ENCODE measurements at places on chromosomes 7 and 10.

GRCh38 chr10:3783682-3784432, 1.2 kb downstream of the KLF6 start:
- no peak for DNase-seq

DNA sequence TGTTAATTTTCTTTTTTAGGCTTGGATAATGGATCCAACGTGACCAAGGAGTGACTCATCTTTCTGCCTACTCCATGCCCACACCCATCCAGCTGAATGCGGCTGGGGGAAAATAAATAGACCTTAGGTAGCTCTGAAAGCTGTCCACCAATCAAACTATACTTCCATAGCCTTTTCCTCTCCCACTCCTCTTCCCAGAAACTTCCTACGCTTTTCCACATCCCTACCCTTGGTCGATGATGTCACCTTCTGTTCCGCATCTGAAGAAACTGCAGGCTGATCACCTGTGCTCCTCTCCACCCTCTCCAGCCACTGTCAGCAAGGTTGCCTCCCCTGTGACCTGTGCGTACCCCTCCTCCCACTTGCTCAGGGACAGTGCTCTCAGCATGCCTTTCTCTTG, 359.8 kb upstream of the KLF6 start:
- DNase-seq = no peak

GRCh38 chr10:71905164-71905563, 54.1 kb upstream of the PSAP start:
- DNase-seq = no peak

DNA sequence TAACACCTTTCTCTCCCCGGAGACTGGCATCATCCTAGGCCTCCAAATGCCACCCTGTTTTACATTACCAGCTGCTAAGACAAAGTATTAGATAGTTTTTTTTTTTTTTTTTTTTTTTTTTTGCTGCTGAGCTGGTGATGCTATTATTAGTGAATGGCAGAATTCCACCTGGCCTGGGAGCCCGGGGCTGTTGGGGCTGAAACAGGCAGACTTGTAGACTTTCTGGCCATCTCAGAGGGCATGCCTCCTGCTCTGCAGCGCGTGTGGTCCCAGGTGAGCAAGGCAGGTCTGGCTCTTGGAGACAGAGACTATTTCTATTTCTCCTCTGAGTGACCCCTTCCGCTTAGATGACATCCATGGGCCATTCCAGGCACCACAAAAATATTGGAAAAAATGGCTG, 104.2 kb downstream of the EMX2 start:
- no peak for DNase-seq

GRCh38 chr7:37541810-37542443, 93.3 kb upstream of the ELMO1 start:
- no peak for DNase-seq

DNA sequence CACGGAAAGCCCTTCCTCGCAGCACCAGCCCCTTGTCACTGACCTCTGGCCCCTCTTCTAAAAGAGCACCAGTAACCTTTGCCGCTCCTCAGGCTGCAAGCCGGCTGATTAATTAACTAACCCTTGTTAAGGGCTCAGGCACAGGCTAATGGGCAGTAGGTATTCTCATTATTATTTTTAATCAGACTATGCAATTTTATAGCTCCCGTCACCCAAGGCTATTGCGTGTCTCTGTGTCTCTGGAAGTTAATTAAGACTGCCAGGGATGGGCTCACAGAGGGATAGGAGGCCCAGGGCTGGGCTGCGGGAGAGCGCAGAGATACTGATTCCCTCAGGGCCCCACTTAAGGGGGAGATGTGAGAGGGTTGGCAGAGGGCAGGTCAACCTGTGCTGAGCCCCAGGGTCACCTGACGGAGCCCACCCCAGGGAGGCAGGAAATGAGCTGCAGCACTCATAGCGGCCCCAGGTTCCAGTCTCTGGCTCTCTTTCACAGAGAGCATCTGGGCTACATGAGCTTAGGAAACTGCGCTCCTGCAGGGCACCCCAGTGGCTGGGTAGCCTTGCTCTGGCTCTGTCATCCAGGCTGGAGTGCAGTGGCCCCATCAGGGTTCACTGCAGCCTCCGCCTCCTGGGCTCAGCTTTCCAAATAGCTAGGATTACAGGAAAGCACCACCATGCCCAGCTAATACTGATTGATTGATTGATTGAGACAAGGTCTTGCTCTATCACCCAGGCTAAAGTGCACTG, 92.2 kb upstream of the LRRC4 start:
- DNase-seq = no peak

DNA sequence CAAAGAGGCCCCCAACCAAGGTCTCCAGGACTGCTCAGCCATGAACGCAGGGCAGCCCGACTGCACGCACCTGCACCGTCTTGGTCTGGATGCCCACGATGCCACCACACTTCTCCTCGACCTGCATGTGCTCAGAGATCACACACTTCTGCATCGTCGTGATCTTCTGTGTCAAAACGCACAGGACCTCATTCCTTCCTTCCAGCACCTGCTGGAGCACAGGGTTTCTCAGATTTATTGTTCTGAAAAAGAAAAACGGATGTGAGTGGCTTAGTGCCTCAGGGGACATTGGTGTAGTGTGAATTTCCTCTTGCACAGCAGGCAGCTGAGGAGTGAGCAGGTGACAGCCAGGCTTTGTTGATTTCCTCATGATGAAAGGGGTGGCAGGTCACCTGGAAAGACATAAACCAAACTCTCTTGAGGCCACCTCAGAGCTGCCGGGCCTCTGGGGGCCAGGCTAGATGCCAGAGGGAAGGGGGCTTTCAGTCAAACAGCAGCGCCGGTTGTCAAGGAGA, 38.2 kb downstream of the GSDME start:
- no peak for DNase-seq

DNA sequence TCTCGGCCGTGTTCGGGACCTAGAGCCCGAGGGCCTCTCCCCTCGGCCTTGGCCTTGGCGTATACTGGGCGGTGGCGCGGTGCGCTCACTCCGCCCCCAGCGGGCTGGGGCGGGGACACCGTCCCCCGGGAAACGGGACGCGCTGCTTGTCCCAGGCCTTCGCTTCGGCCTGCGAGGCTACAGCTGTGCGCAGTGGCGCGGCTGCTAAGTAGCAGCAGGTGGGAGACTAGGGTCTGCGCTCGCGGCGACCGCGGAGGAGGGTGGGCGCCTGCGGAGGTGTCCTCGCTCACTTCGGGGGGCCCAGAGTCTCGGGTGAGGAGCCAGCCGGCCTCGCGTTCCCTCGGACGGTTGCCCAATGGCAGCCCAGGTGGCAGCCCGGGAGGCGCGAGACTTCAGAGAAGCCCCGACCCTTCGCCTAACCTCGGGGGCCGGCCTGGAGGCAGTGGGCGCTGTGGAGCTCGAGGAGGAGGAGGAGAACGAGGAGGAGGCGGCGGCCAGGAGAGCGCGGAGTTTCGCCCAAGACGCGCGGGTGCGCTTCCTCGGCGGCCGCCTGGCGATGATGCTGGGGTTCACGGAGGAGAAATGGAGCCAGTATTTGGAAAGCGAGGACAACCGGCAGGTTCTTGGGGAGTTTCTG, at the start of gene DNAH11:
Gene DNAH11 (plus strand): TSS at position 149 of the 637 bp plus-strand sequence. CDS start 207 bp downstream, at position 356.
- no peak for DNase-seq

- DNase-seq = no peak
Observed at GRCh38 chr10:70348228-70348850, 34.1 kb downstream of the LRRC20 start.

GRCh38 chr7:157432541-157432956, 95.7 kb downstream of the DNAJB6 start:
- no peak for DNase-seq

- DNase-seq = no peak
Observed at GRCh38 chr10:28891058-28891713, 213.9 kb downstream of the BAMBI start.

DNA sequence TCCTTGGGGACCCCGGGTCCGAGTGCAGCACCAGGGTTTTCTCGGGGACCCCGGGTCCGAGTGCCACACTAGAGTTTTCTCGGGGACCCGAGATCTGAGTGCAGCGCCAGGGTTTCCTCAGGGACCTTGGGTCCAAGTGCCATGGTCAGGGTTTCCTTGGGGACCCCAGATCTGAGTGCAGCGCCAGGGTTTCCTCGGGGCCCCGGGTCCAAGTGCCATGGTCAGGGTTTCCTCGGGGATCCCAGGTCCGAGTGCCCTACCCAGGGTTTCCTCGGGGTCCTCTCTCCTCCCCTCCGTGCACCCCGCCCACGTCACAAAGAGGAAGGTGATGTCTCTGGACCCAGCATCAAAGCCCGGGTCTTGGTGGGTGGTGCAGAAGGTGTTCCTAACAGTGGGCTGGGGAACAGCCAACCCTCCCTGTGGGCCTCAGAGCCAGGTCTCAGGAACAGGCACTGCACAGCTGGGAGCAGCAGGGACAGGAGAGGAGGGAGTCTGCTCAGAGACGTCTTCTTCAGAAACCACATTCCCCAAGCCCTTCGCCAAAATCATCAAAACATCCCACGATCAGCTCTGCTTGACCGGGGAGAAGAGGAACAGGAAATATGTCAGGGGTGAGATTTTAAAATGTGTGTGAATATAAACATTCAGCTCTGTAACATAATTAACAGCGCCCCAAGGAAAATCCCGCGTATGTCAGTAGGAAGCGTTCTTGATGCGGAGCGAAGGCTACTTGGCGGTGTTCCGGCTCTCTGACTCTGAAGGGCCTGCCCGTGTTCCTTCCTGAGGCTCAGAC, 540.7 kb downstream of the DNAJB6 start:
- no peak for DNase-seq

DNA sequence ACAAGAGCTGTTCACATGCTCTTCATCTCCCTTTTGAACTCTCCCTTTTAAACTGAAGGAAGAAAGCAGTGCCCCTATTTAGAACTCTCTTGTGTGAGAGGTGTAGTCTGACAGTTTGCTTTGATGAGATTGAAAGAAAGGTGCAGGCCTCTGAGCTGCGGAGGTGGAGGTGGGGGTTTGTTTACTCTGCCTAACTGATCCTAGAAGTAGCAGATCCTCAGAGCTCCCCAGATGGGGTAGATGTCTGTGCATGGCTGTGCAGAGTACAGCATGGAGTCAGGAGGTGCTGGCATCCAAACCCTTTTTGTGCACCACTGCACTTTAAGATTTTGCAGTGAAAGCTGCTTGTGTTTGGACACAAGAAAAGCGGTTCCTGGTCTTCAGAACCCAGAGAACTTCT, 58.3 kb downstream of the MINDY4 start:
- DNase-seq = no peak

- DNase-seq = no peak
Observed at GRCh38 chr10:5581670-5582566, 57.2 kb downstream of the CALML3 start.

Measured in NK-92 treated with Interleukin-12 subunit alpha and Interleukin-12 subunit beta, amount 100 ng/mL, for 24 hours (cell line).